ENCODE measurements at places on chromosomes 16 and 17. TPM values are rescaled to one million over a fixed set of nuclear protein-coding genes. Genes with fewer than 3 reads are reported as not detected.

GRCh38 chr16:82672676-82673075 lies 45.9 kb downstream of the CDH13 start:
- no peak for DNase-seq

GRCh38 chr17:73331060-73331459 lies 19.3 kb upstream of the CDC42EP4 start:
- DNase-seq: no peak

DNA sequence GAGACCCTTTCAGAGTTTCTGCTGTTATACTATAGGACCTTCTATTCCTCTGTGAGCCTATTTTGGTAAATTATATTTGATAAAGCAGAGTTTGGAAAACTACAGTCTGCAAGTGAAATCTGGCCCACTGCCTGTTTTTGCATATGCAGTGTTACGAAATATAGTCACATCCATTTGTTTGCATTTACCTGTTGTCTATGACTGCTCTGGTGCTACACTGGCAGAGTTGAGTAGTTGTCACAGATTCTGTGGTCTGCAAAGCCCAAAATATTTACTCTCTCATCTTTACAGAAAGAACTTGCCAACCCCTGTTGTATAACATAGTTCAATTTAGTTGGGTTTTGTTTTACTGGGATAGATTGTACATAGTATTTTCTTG lies 42.3 kb downstream of the TNRC6A start:
- no peak for DNase-seq

GRCh38 chr17:42472709-42473521 lies 14.2 kb downstream of the ATP6V0A1 start:
- DNase-seq: no peak

- peak; percentile 65 for DNase-seq
Observed at GRCh38 chr17:751269-752001, 629 bp downstream of the GEMIN4 start.

- DNase-seq: no peak
Observed at GRCh38 chr17:12990041-12990808, 27.6 kb downstream of the ELAC2 start.

GRCh38 chr17:76365256-76365903 lies 11.7 kb upstream of the PRPSAP1 start:
- DNase-seq: no peak

- DNase-seq: no peak
Observed at GRCh38 chr16:9593440-9593839, 502.0 kb downstream of the HAPSTR1 start.

DNA sequence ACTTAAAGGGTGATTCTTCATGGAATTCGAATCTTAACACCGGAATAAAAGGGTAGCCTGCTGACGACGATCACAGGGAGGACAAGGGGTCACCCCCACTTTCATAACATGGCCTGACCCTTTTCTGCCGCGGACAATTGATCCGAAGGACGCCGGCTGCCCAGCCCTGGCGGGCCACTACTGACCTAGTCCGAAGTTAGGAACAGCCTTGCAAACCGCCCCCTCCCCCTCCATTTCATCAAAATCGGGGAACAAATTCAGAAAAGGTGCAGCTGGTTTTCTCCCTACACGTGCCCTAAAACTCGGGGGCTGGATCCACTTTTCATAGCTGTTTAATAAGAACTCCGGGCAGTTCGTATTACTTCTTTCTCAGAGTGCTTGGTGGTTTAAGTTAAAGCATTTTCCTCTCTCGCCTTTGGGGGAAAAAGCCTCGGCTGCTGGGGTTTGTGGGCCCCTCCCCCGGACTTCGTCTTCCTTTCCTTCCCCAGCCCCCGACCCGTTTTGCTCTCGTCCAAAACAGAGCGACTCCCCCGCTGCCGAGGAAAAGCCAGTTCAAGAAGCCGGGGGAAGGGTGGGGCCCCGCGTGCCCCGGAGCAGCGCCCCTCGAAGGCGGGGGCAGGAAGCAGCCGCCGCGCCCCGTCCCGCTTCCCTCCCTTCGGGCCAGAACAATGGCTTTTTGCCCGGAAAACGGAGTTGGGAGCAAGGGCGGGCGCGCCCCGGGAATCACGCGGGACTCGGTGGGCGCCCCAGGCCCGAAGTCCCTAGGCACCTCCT lies 641 bp upstream of the CBX2 start:
- peak; percentile 16 for DNase-seq

DNA sequence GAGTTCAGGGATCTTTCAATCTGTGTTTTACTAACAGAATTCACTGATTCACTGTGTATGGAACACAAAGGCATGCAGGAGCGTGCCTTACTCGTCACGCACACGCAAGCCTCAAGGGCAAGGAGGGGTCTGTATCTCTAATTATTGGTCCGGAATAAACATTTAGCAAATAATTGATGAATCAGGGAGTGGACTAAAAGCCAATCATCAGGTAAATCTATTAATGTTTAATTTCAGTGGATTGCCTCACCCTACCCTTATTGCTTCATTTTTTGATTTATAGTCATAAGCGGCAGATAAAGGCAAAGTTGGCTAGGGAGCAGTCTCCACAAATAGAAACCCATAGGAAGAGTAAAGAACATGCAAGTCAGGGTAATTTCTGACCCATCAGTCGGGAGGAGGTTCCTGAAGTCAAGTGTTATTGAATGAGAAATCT lies 7.4 kb upstream of the HSD17B2 start:
- no peak for DNase-seq

GRCh38 chr17:50311112-50311460 lies 34.8 kb upstream of the XYLT2 start:
- DNase-seq: no peak

- no peak for DNase-seq
Observed at GRCh38 chr17:33623841-33624240, 330.7 kb upstream of the ASIC2 start.

- no peak for DNase-seq
Observed at GRCh38 chr16:35296962-35297653, 1837.7 kb downstream of the TP53TG3F start.

DNA sequence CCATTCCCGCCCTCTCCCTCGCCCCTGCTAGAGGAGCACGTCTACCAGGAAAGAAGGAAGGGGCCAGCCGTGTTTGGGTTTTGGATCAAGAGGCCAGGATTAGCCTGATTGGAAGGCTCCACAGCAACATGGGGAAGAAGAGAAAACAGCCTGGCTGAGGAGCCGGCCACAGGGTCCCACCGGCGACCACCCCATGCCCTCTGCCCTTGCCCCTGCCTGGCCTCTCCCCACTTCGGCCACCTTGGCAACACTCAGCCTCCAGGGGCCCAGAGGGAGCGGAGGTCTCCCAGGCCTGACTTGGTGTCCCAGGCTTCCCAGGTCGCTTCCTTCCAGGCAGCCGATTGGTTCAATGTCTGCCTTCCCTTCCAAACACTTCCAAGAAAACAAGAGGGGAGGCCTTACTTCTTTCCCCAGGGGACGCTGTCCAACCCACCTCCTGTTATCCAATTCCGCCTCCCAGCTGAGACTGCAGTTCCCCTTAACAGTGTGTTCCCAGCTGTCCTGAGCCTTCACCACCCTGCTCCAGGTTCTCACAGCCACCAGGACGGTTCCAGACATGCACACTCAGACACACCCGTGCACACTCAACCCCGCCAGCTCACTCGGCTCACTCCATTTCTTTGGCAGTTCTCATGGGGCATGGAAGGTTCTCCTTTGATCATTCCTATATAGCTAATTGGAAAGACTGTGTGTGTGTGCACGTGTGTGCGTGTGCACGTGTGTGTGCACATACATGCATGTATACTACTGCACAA lies 65.4 kb downstream of the RBFOX3 start:
- DNase-seq: no peak

DNA sequence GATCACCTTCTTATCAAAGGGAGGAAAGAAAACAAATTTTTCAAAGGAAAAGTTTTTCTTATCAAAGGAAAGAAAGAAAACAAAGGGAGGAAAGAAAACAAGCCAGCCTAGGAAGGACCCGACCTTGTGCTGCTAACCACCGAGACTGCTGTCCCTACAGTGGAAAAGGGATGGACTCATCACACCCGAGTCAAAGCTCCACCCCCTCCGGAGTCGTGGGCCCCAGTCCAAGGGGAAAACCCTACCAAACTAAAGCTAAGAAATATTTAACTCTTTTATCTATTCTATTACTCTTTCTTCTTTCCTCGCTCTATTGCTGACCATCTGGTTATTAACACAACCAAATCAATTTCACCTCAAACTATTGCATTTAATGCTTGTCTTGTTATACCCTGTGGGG lies 6.1 kb upstream of the ENDOV start:
- DNase-seq: no peak

GRCh38 chr17:13775450-13775849 lies 173.7 kb upstream of the HS3ST3A1 start:
- no peak for DNase-seq

- no peak for DNase-seq
Observed at GRCh38 chr16:80260906-80261311, 279.9 kb upstream of the DYNLRB2 start.

DNA sequence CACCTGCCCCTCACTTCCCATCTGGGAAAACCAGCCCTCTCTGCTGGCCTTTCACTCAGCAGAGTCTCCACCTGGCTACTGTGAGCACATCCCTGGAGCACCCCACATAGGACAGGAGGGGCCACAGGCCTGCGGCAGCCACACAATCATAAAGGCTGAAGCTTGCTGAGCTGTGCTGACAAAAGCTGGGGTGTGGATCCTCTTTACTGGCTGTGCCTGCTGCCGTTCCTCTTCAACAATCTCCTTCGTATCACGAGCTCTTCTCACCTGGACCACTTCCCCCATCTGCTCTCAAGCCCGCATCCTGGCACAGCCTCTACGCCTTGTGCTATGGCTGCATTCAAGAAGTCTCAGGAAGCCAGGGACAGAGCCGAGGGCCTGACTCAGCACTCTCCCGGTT lies 86.1 kb downstream of the ZNF778 start:
- DNase-seq: peak; percentile 41

GRCh38 chr17:44203731-44204440 lies 4.2 kb upstream of the ATXN7L3 start:
- DNase-seq: peak; percentile 60

GRCh38 chr17:1060991-1061390 lies 64.1 kb downstream of the TIMM22 start:
- no peak for DNase-seq

- DNase-seq: no peak
Observed at GRCh38 chr17:70261170-70261569, 91.8 kb downstream of the KCNJ2 start.

DNA sequence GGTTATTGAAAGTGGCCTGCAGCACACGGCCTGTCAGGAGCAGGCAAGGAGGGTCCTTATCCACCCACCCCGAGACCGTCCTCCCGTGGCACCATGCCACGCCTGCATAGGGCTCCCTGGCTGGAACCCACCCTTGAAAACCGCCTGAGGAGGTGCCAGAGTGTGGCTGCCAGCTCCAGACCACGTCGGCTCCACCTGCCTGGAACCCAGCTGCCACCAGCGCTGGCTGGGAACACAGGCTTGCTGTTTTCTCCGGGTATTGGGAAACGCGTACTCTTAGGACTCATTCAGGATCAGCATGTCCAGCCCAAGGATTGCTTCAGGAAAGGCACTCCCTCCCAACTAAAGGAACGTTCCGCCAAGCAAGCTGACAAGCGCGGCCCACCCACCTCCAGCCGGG lies 6.7 kb downstream of the ARL16 start:
- peak; percentile 31 for DNase-seq

DNA sequence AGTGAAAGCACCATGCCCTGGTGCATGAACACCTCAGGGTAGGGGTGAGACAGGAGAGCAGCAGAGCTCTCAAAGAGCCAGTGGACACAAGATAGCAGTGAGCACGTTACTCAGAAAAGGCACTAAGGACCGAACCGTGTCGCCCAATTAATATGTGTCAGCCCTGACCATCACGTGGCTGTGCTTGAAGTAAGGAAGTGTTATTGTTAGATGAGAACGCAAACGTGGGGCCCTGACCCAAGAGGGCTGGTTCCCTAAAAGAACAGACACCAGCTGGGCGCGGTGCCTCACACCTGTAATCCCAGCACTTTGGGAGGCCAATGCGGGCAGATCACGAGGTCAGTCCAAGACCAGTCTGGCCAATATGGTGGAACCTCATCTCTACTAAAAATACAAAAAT lies 16.3 kb downstream of the AXIN1 start:
- no peak for DNase-seq

GRCh38 chr17:21535686-21536375 lies 156.5 kb upstream of the KCNJ18 start:
- no peak for DNase-seq

- DNase-seq: no peak
Observed at GRCh38 chr17:44941712-44942331, 5.8 kb downstream of the KIF18B start.

- DNase-seq: no peak
Observed at GRCh38 chr16:57955572-57956188, 15.2 kb downstream of the CNGB1 start.

- DNase-seq: no peak
Observed at GRCh38 chr16:67237396-67238277, 9.6 kb downstream of the FHOD1 start.

GRCh38 chr17:71632328-71632727 lies 488.5 kb upstream of the SOX9 start:
- no peak for DNase-seq

DNA sequence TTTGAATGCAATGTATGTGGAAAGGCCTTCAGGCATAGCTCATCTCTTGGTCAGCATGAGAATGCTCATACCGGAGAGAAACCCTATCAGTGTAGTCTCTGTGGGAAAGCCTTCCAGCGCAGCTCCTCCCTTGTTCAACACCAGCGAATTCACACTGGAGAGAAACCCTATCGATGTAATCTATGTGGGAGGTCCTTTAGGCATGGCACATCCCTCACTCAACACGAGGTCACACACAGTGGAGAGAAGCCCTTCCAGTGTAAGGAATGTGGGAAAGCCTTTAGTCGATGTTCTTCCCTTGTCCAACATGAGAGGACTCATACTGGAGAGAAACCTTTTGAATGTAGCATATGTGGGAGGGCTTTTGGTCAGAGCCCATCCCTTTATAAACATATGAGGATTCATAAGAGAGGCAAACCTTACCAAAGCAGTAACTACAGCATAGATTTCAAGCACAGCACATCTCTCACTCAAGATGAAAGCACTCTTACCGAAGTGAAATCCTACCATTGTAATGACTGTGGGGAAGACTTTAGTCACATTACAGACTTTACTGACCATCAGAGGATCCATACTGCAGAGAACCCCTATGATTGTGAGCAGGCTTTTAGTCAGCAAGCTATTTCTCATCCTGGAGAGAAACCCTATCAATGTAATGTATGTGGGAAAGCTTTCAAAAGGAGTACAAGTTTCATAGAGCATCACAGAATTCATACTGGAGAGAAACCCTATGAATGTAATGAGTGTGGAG lies 24.7 kb downstream of the ZFP90 start:
- no peak for DNase-seq

- peak; percentile 79 for DNase-seq
Observed at GRCh38 chr16:75288596-75289120, 37.2 kb upstream of the BCAR1 start.

The TXNDC17 gene
- polyA plus RNA-seq: 122 TPM

The C17orf67 gene
- polyA plus RNA-seq: 0.81 TPM

The CASKIN2 gene
- not detected for polyA plus RNA-seq

The KRT15 gene
- not detected for polyA plus RNA-seq

The NTHL1 gene
- 20.1 TPM for polyA plus RNA-seq

The KDM6B gene
- polyA plus RNA-seq: not detected

The KRTAP17-1 gene
- polyA plus RNA-seq: not detected

The IL21R gene
- 28.3 TPM for polyA plus RNA-seq

The FKBP10 gene
- polyA plus RNA-seq: not detected

The SHISA6 gene
- polyA plus RNA-seq: not detected

The C16orf54 gene
- polyA plus RNA-seq: 56.8 TPM

The KRTAP9-4 gene
- polyA plus RNA-seq: not detected

The SIRT7 gene
- 45.0 TPM for polyA plus RNA-seq

The SLC25A10 gene
- 5.2 TPM for polyA plus RNA-seq

The KRTAP4-9 gene
- not detected for polyA plus RNA-seq

The CCL4 gene
- 1.2 TPM for polyA plus RNA-seq

The AANAT gene
- polyA plus RNA-seq: not detected

The MARVELD3 gene
- not detected for polyA plus RNA-seq

Data from CD4-positive, alpha-beta memory T cell (primary cell).